GOT3 (cell line): ENCODE measurements at places on chromosomes 11 and 22.

DNA sequence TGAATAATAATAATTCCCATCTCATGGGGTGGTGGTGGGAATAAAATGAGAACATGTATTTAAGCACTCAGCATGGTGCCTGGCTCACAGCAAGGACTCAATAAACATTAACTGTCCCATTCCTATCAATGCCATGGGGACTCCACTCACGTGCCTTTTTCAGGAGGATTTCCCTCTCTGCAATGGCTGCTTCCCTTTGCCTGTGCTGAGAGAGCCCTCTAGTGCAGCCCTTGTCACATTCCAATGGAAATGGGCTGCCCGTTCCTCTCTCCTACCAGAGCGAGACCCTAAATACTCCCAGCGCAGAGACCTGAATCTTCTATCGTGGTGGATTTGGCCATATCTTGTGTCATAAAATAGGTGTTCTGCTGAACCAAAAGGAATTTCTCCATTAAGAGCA lies 621.5 kb upstream of the B3GAT1 start:
- DNase-seq, result no peak

DNA sequence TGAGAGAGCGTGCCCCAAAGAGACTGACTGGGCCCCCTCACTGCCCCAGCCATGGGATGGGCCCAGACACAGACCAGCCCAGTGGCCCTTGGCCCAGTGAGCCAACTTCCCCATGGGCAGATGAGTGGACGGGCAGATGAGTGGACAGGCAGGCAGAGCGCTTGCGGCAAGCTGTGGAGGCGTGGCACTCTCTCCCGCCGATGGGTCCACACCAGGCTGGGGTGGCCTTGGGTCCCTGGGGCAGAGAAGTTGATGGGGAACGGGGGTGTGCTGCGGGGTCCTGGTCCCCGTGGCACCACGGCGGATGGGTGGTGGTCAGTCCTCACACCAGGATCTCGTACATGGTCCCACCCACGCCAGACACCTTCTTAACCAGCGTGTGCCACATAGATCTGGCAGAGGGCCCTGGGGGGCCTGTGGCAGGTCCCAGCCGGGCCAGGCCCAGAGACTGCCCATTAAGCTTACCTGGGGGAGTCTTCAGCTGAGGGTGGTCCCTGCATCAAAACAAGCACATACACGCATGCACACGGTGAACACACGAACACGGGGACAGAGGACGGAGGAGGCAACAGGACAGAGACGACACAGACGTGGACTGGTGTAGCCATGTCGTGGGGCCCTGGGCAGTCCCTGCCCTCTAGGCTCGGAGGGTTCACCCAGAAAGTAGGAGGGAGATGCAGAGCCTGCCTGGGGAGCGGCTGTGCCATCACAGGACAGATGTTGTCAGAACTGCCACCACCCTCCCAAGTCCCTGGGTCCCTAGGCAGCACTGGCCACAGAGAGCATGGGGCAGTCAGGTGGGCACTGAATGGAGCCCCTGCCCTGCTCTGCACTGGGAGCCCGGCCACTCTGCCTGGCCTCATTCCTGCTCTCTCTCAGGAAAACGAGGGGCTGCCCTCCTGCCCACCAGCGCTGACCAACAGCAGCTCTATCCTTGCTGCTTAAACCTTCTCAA lies 182.2 kb downstream of the IGLL1 start:
- DNase-seq, result no peak

DNA sequence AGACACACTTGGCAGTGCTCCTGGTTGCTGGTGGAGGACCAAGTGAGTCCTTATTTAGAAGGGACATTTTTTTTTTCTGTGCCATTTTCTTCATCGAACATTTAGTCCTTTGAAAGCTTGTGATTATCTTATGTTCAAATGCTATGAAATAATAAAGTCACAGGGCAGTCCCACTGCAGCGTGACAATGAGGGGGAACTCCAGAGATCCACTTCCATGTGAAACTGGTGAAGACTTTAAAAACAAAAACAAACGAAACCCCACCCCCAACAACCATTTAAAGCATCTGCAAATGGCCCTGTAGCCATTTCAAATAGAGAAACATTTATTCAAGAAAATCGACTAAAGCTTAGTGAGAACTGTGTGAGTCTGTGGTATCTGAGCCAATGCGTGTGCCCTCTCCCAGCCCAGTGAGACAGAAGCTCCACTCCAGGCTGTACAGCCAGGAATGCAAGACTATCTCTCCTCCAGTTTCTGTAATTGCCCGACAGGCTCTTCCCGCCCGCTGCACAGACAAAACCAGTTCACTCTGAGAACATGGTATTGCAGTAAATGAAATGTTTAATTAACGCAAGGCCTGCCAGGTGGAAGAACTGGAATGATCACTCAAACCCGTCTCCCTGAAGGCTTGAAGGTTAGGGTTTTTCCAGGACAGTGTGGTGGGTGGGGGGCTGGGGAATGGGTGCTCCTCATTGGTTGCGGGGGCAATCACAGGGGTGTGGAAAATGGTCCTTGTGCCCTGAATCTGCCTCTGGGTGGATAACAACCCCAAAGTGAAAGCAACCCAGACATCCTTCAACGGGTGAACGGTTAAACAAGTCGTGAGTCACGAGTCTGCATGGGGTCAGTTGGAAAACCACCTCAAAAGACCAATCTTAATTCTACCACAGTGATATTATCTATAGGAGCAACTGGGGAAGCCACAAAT lies 8.4 kb downstream of the KRTAP5-6 start:
- no peak for DNase-seq

DNA sequence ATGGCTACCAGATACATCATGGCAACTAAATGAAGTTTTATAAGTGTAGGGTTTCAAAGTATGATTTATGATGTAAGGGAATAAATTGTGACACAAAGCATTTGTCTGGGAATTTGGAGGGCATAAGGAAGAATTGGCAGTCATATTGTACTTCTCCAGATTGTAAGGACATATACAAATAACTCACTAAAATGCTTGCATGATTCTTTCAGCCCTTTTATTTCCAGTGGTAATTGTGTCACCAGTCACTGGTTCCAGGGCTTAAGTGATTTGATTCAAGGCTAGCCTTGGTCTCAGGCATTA lies 299.4 kb upstream of the ANO5 start:
- no peak for DNase-seq

- no peak for DNase-seq
These were observed 351.1 kb downstream of the CADM1 start for GRCh38 chr11:115153135-115153534.

- no peak for DNase-seq
These were observed 20.0 kb downstream of the TBRG1 start for GRCh38 chr11:124642628-124643027.

DNA sequence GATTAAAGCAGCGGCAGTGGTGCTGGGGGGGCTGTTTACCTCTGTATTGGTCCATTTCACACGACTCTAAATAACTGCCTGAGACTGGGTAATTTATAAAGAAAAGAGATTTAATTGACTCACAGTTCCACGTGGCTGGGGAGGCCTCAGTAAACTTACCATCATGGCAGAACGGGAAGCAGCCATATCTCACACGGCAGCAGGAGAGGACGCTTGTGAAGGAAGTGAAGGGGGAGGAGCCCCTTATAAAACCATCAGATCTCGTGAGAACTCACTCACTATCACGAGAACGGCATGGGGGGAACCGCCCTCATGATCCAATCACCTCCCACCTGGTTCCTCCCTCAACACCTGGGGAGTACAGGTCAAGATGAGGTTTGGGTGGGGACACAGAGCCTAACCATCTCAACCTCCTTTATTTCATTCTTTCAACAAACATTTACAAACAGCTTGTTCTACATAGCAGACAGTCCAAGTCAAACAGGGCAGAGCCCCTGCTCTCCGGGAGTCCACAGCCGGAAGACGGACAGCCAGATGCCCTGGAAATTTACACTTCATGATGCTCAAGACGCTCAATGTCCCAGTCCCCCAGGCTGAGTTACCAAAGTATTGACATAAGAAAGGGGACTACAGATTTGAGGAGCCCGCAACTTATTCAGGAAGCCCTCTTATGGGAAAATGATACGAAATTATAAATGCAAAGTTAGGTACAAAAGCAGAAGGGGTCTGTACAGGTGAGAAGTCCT lies 26.3 kb upstream of the HMGXB4 start:
- DNase-seq, result no peak

DNA sequence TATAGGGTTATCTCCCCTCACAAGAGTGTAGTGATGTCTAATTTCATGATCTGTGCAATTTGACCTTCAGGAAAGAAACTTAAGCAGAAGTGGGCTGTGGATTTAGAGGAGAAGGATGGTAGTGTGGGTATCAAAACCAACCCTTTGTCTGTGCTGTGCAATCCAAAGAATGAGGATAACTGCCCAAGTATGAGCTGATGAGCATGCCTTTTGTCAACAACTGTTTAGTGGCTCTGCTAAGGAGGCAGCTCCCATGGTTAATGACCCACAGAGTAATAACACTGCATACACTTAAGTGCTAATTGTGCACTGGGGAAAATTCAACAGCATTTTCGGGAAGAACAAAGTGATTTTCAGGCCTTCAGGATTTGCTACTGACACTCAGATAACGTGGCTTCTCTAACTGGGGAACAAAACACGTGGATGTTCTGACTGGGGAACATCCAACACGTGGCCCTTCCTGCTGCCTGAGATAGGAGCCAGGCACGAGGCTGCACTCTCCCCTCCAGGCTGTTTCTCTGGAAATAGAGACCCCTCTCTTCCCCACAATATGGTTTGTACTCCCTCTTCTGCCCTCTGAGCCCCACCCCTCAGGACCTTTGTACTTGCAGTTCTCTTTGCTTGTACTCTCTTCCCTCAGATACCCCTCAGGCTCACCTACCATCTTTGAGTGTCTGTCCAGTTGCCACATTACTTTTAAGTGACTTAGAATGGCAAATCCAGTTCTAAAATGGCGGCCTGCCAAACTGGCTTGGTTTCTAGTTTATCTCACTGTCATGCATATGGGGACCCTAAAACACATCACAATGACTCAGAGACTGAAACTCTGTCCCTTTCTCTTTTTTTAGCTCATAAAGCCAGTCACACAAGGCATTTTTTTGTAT lies 234.9 kb upstream of the POU2AF2 start:
- DNase-seq, result no peak

DNA sequence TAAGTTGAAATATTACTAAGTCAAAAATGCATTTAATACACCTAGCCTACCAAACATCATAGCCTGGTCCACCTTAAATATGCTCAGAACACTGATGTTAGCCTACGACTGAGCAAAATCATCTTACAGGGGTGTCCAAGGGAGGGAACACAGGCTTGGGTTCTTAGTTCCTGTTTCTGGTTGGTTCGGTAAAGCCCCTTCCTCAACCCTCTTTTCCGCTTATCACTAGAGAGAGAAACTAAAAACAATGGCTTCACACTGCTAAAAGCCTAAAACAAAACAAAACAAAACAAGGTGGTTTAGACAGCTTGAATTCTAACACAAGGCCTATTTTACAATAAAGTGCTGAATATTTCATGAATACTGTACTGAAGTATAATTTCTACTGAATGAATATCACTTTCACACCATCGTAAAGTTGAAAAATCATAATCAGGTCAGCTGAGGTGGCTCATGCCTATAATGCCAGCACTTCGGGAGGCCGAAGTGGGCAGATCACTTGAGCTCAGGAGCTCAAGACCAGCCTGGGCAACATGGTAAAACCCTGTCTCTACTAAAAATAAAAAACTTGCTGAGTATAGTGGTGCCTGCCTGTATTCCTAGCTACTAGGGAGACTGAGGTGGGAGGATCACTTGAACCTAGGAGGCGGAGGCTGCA lies 118.0 kb downstream of the SIK3 start:
- no peak for DNase-seq

DNA sequence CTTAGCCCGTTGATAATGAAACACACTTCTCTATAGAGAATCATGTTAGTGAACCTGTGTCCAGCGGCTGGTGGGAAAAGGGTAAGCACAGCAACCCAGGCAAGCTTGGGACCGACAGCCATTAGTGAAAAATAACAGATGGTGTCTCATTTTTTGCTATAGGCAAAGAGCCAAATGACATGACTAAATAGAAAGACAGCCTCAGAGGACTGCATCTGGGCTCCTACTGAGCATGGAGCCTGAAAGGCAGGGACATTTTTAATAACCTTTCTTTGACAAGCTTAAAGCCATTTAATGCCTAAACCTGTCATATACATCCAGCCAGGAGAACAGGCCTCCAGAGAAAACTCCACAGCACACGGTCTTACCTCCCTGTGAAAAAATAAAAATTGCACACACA lies 67.0 kb downstream of the FANCF start:
- DNase-seq, result no peak

- no peak for DNase-seq
These were observed 8.2 kb downstream of the ARRB1 start for GRCh38 chr11:75342966-75343870.

GRCh38 chr22:37525073-37525745 lies 6.0 kb upstream of the CARD10 start:
- DNase-seq, result peak; percentile 34

- DNase-seq, result no peak
These were observed 898 bp downstream of the ZNF215 start for GRCh38 chr11:6927030-6927617.

DNA sequence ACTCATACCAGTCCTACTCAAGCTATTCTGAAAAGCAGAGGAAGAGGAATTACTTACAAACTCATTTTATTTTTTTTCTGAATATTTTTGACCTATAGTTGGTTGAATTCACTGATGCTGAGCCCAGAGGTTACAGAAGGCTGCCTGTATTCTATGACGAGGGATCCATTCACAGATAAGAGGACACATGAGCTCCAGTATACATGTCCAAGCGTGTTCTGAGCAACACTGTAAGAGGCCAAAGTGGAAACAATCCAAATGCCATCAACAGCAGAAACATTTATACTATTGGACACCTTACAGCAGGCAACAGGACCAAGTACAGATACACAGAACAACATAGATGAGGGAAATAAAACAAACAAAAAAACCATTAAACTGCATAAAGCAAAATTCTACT lies 10.3 kb downstream of the KDM4E start:
- DNase-seq, result no peak

GRCh38 chr11:27551127-27551526 lies 44.6 kb upstream of the LIN7C start:
- no peak for DNase-seq

- DNase-seq, result no peak
These were observed 143.2 kb downstream of the ARHGAP42 start for GRCh38 chr11:100830274-100830673.

DNA sequence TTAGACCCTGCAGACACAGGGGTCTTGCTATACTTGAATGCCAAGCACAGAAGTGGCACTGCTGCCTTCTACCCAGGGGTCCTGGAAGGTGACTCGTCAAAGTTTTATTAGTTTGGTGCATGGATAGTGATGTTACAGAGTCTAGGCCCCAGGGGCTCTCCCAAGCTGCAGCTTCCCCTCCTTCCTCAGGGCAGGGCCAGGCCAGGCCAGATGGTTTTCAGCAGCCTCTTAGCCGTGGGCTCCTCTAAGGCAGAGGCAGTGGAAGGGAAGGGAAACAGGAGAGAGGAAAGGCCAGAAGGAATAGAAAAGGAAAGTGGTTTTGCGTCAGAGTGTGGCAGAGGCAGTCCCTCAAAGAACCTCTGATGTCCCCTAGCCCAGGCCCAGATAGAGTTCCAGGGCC lies 21.9 kb downstream of the ANKK1 start:
- DNase-seq, result no peak

- no peak for DNase-seq
These were observed 2.0 kb upstream of the ASCL2 start for GRCh38 chr11:2272228-2272945.

- no peak for DNase-seq
These were observed 35.4 kb upstream of the LINC01488 start for GRCh38 chr11:69446108-69446507.
